ENCODE measurements at places on chromosomes 12 and 14.

- H3K4me1 ChIP-seq, result peaks cover 3% of the 10 kb centered on the region
- DNase-seq, result peak; percentile 94
- peaks cover 37% of the 10 kb centered on the region for H3K27me3 ChIP-seq
- H3K36me3 ChIP-seq, result no peaks in the 10 kb centered on the region
Measured at GRCh38 chr14:85533023-85533860, 3.3 kb downstream of the FLRT2 start.

DNA sequence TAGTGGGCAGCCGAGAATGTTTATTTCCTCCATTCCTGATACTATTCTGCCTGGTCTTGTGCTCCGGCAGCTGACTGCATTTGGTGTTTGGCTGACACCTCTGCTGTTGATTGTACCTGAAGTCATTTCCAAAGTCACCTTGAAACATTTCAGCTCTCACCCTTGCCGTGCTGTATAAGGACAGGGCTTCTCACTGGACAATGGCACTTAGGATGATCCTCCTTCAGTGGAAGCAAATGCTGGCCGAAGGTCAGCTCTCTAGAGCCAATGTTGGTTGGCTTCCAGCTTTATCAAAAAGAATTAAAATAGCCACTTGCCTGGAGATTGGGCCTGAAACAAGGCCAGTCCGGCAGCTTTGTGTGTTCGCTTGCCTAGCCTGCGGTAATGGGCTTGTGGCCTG is 44.0 kb downstream of the ACACB start:
- no peaks in the 10 kb centered on the region for H3K27me3 ChIP-seq
- DNase-seq, result peak; percentile 3
- H3K27ac ChIP-seq, result peak overlapping the region; percentile 46

DNA sequence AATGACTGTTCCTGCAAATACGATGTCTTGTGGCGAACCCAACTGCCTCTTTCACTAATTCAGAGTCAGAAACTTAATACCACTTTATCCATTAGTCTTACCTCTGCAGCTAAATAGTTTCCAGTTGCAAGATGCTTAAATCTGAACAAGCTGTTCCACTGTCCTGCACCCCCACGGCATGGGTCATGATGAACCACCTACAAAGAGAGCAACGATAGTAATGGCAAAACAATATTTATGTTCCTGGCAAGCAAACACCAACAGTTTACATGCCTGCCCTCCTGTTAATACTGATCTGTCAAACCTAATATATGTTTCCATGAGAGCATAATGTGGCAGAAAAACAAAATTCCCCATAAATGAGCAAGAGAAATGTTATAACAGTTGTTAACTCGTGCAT is 121.9 kb downstream of the ITPR2 start:
- no peak for DNase-seq
- no peak overlapping the region for H3K27ac ChIP-seq
- H3K27me3 ChIP-seq, result no peaks in the 10 kb centered on the region
- H3K4me3 ChIP-seq, result no peak overlapping the region

DNA sequence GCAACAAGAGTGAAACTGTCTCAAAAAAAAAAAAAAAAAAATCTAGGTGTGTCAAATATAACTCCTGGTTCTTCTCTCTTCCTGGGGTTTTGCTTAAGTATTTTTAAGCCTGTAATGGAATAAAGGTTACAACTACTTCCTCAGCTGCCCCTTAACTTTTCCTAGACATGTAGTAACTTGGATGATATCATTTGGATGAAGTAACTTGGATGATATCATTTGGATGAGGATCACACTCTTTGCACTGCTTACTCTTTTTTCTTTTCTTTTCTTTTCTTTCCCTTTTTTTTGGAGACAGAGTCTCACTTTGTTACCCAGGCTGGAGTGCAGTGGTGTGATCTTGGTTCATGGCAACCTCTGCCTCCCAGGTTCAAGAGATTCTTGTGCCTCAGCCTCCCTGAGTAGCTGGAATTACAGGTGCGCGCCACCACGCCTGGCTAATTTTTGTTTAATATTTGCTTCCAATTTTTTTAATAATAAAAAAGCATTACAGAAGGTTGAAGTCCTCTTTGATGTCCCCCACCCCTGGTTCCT is 775 bp upstream of the FAM186A start:
- DNase-seq, result no peak
- H3K27ac ChIP-seq, result no peak overlapping the region
- H3K4me1 ChIP-seq, result no peaks in the 10 kb centered on the region
- H3K27me3 ChIP-seq, result no peaks in the 10 kb centered on the region
- H3K36me3 ChIP-seq, result no peaks in the 10 kb centered on the region
- H3K4me3 ChIP-seq, result no peak overlapping the region

- H3K27ac ChIP-seq, result no peak overlapping the region
- H3K27me3 ChIP-seq, result no peaks in the 10 kb centered on the region
- H3K4me3 ChIP-seq, result no peak overlapping the region
- no peaks in the 10 kb centered on the region for H3K36me3 ChIP-seq
Measured at GRCh38 chr12:65948320-65949008, 124.2 kb downstream of the HMGA2 start.

Measured in cardiac muscle cell (in vitro differentiated cells and primary cell).